ACHN (cell line): ENCODE measurements at places on chromosomes 2 and 18.

DNA sequence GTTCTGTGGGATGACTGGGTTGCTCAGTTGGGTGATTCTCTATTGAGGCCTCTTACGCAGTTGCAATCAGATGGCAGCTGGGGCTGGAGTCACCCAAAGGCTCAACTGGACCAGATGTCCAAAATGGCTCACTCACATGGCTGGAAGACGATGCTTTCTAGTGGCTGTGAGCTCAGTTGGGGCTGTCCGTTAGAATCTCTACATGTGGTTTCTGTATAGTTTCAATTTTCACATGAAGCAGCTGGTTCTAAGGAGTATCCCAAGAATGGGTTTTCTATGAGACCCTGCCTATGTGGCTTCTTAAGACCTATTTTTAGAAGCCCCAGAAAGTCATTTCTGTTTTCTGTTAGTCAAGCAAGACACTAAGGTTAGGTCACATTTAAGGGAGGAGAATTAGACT is 4.4 kb downstream of the XRCC5 start:
- no peak for DNase-seq

GRCh38 chr2:222805591-222806304 is 55.1 kb upstream of the ACSL3 start:
- DNase-seq = no peak

DNA sequence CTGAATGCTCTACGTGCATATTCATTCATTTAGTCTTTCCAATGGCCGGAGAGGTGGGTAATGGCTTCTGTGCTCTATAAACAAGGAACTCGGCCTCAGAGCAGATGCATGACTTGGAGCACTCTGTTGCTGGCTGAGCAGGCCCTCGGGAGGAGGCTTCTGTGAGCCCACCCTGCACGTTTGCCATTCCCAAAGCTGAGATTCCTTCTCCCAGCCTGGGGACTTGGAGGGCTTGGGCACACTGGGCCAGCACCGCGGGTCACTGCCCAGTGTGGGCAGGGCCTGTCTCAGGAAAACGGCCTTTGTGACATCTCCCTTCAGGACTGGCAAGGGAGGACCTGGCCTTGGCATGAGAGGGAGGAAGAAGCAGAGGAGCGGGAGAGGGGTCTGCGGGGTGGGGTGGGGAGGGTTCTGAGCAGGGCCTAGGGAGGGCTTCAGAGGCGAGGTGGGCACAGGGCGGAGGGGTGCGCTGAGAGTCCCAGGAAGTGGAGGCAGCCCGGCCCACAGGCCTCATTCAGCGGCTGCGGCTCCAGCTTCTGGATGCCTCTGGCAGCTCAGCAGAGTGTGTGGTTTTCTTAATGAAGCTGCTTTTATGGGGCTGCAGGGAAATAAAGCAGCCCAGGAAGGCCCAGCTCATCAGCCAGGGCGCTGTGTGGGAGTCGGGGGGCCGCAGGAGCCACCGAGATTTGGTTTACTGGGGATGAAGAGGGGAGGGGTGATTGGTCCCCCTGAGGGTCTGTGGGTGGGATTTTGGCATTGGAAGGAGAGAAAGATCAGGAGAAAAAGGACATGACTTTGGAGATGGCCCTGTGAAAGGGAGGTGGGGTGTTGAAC is 51.7 kb upstream of the OTOF start:
- DNase-seq = no peak

- no peak for DNase-seq
Measured at GRCh38 chr18:39846265-39846664, 2108.8 kb upstream of the PIK3C3 start.

DNA sequence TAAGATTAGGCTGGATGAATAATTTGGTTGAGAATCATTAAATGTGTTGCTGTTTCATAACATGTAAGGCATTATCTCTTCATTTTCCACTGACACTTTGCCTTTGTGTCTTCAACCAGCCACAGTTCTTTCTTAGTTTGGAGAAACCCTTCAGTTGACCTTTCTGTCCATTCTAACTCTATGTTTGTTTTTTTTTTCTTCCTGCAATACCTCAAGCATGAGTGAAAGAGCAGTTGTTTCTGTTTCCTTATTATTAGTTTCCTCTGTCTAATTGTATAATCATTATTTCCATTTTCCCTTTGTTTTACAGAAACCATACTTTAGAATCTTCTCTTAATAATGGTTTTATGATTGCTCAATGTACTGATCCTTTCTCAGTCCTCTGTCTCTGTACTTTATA is 25.6 kb downstream of the HADHB start:
- no peak for DNase-seq

- no peak for DNase-seq
Measured at GRCh38 chr2:241125626-241126025, 23.5 kb upstream of the MTERF4 start.

GRCh38 chr2:46029332-46029811 is 267.8 kb upstream of the EPAS1 start:
- DNase-seq = no peak

DNA sequence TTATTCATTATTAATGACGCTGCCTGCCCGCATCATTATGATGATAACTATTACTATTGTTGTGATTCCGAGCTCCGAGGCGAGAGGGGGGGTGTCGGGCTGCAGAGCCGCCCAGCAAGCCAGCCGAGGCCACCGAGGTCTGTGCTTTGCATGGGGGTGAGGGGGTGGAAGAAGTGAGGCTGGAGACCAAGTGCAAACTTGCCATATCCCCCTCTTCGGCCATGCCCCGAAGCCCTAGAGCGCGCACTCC is 3.6 kb downstream of the BCL11A start:
- no peak for DNase-seq

- DNase-seq = peak; percentile 77
Measured at GRCh38 chr2:27356056-27356381, 545 bp downstream of the GTF3C2 start.

DNA sequence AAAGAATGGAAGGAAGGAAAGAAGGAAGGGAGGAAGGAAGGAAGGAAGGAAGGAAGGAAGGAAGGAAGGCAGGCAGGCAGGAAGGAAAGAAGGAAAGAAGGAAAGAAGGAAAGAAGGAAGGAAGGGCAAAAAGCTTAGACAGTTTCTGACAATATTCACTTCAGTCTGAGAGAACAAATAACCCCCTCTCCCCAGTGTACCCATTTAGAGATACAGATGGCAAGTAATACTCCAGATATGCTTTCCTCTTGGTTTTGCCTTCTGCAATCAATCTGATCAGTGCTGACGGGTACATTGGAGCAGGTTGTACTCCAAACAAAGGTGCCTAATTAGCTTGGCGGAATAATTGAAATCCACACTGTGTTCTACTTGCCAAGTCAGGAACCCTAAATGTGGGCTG is 534.6 kb upstream of the TMEFF2 start:
- DNase-seq = no peak

GRCh38 chr2:30272761-30273573 is 41.6 kb downstream of the LBH start:
- no peak for DNase-seq

- DNase-seq = no peak
Measured at GRCh38 chr2:60309336-60309735, 244.1 kb downstream of the BCL11A start.

DNA sequence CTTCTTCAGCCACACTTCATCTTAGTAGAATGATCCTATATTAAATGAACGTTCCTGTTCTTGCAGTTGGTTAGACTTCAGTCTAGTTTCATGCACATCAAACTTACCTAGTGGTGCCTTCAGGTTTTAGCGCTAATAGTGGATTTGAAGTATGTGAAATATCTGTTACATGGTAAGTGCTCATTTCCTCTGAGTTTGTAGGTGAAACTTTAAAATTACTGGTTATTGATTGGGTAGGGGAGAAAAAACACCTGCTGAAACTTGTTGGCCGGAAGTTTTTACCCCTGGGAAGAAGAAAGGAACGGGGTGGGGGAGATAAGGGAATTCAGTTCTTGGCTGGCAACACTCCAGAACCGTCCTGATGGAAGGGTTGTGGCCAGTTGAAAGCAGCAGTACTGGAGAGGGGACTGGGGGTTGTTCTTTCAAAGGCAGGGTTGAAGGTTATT is 112.8 kb downstream of the SPTBN1 start:
- DNase-seq = no peak

DNA sequence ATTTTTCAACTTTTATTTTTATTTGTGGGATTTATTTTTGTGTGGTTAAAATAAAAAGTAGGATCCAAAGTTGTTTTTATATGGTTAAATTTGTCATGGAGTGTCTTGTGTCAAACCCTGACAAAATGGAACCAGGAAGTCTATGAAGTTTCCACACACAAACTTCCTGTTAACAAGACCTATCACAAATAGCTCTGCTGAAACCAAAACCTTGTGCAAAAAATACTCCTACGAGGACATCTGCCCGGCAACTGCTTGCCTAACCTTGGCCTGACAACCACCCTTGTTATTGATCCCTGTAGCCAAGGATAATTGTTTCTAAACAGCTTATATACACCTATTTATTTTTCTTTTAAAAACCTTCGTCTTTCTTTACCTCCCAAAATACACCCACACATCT is 389.6 kb downstream of the TRIB2 start:
- no peak for DNase-seq

DNA sequence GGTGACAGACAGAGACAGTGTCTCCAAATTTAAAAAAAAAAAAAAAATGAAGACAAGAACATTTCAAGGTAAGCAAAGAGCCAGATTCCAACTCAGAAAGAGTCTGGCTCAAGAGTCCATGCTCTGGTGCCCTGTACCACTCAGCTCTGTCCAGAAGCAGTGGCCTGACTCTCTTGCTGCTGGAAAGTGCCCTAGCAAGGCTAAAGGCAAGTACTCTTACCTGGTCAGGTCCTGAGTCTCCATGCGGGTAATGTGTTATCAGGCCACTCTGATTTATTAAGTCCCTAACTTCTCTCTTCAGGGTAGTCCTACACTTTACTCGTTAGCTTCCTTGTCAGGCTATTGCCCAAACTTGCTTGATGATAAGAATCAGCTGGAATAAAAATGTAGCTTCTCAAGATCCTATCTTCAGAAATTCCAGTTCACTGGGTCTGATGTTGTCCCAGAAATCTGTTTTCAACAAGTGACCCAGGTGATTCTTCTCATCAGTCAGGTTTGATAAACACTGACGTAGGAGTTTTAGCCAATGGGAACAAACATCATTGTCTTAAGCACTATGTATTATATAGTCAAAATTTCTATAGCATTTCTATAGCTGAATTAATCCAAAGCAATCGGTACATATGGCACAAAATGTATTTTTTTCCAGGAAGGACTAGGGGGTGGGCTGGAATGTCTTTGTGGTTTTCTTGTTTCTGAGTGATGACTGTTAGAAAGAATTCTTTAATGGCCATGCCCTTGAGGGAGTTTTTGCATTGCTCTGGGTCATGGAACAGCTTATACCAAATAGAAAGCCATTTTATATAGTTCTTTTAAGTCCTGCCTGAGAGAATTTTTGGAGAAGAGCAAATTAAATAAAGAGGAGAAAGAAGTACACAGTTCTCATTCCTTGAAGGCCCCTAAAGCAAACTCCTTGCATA is 139.9 kb upstream of the DNMT3A start:
- DNase-seq = peak; percentile 15

GRCh38 chr2:233440714-233441113 is 86.4 kb downstream of the DGKD start:
- DNase-seq = no peak

DNA sequence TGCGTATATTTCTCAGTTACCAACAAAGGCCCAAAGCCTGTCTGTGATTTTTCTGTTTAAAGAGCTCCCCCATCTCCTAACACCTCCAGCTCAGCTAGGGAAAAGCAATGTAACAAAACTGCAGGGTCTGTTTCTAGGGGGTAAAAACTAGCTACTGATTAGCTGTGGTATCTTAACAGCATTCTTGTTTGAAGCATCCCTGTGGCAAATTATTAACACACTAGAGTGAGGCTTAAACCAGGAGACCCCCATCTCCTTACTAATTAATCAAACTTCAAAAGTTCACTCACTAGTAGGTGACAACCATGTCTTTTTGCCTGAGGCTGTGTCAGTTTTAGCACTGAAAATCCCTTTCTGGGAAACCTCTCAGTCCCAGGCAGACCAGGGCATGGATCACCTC is 186.2 kb upstream of the PARD3B start:
- DNase-seq = no peak

GRCh38 chr2:106065268-106065982 is 128.7 kb downstream of the UXS1 start:
- no peak for DNase-seq

- no peak for DNase-seq
Measured at GRCh38 chr2:16791496-16791895, 125.9 kb upstream of the CYRIA start.

- DNase-seq = no peak
Measured at GRCh38 chr2:113217455-113218282, 43.9 kb downstream of the PSD4 start.

GRCh38 chr2:23632386-23632785 is 247.4 kb downstream of the KLHL29 start:
- DNase-seq = no peak

DNA sequence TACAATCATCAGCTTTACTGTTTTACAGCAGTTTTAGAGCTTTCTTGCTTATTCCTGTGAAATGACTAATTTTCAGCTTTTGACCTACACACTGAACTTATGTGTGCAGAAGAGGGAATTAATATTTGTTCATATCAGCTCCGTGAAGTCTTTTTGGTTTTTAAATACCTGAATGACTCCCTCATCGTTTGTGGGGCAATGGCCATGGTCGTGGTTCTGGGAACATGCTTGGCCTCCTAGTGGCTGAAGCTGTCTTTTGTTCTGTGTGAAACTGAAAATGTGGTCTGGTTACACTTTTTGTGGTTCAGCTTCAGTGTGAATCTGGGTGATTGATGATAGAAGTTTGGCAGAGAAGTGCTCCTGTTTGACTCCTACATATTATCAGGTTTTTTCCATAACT is 408.1 kb downstream of the THSD7B start:
- peak; percentile 75 for DNase-seq

DNA sequence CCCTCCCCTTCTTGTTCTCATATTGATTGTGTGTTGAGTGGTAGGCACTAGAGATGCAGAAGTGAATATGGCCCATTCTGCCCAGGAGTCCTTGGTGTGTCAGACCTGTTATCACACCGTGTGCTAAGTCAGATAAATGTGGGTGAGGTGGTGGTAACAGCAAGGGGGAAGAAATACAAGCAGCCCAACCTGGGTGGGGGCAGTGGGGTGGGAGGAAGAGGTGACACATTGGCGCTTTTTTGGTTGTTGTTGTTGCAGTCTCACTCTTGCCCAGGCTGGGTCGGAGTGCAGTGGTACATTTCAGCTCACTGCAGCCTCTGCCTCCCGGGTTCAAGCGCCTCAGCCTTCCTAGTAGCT is 12.8 kb downstream of the B3GNT2 start:
- no peak for DNase-seq

DNA sequence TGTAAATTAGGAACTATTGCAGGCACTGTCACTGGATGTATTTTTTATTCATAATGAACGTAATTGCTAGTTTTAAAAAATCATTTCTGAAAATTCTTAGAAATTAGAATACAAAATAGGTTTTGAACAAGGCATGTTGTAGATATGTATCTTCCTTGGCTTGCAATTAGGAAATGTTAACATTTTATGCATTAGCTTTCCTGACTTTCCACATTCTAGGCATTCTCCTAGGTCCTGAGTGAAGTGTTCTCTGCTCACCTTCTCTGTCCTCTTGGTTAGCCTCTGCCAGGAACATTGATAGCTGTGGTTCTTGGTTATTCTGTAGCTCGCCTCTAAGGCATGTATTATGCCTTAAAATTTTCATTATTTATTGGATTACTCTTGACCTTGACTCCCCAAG is 130.3 kb downstream of the FHOD3 start:
- DNase-seq = no peak

- DNase-seq = no peak
Measured at GRCh38 chr2:206533977-206534376, 90.6 kb downstream of the ADAM23 start.

GRCh38 chr18:72672364-72673184 is 128.4 kb upstream of the CBLN2 start:
- DNase-seq = peak; percentile 43
